ENCODE measurements at places on chromosomes 7 and 10.

- peak; percentile 69 for DNase-seq
Measured at GRCh38 chr10:128069351-128070051, 56.7 kb downstream of the MKI67 start.

GRCh38 chr10:120505866-120506265 lies 48.8 kb downstream of the PLPP4 start:
- DNase-seq = no peak

- DNase-seq = no peak
Measured at GRCh38 chr10:34127676-34128075, 687.4 kb downstream of the PARD3 start.

- DNase-seq = no peak
Measured at GRCh38 chr10:59388671-59388976, 26.3 kb upstream of the FAM13C start.

- DNase-seq = no peak
Measured at GRCh38 chr10:92593619-92594588, 974 bp downstream of the KIF11 start.

DNA sequence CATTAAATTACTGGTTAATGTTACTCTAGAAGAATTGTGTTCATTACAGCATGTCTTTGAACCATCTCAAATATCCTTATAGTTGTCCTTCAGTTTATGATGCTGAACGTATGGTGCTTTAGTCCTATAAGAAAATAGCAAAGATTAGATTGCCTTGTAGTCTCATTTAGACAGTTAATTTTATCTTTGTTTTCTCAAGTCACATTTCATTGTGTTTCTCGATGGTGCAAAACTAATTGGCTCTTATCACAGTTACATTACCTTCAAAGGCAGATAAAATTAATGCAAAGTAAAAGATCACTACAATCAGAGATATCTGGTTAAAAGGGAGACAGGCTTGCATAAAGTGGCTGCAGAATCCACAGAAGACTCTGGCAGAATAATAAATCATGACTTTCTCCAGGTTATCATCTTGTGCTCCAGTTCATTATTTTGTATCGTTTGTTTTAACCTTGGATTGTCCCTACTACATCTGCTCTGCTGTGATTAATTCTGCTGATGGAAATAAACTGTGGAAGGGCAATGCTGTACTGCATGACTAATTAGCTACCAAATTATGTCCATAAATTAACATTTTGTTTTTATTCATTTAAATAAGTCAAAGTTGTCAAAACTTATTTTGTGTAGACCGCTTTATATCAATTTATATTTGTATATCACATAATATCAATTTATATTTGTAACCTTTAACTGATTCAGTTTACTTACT lies 24.2 kb downstream of the PRPS1L1 start:
- no peak for DNase-seq

DNA sequence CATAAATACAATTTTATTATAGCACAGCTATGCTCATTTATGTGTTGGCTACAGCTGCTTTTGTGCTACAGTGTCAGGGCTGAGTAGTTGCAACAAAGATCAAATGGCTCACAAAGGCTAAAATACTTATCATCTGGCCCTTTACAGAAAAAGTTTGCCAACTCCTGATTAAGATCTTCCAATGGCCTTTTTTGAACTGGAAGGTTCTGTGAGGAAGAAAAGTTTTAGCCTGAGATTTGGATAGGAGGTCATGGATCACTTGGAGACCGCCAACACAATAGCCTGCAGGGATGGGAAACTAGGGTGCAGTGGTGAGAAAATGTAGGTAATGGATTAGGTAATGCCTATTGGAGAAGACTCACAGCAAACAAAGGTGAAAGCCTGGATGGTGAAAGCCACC lies 169.8 kb downstream of the NOC3L start:
- no peak for DNase-seq

DNA sequence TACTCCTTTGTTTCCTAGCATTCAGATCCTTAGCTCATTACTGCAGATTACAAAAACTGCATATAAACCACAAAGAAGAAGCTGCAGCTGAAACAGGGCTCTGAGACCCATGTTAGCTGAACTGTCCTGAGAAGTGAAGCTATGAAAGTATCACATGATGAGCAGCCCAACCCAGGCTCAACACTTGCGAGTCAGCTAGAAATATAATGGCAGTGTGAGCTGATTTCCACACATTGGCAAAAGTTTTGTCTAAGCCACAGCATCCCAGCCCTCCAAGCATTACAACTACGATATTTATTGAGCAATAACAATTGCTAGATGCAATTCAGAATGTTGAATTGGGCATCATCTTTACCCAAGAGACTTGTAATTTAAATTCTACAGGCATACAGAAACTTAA lies 34.5 kb upstream of the SKAP2 start:
- no peak for DNase-seq

DNA sequence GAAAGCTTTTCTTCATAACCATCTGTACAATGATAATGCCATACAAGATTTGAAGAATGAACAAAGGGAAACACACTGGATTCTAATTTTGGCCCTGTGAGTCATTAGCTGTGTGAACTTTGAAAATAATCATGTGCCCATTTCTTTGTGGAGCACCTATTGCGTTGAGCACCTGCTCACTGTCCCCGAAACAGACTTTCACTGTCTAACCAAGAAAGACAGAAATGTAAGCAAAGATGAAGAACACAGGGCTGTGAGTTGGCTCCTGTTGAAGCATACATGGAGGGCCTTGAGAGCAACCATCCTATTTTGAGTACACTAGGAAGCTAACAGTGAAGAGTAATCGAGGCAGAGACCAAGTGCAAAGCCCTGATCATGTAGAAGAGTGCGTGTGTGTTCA lies 118.4 kb upstream of the SLC25A13 start:
- no peak for DNase-seq

- no peak for DNase-seq
Measured at GRCh38 chr10:52779541-52780390, 7.2 kb upstream of the MBL2 start.

DNA sequence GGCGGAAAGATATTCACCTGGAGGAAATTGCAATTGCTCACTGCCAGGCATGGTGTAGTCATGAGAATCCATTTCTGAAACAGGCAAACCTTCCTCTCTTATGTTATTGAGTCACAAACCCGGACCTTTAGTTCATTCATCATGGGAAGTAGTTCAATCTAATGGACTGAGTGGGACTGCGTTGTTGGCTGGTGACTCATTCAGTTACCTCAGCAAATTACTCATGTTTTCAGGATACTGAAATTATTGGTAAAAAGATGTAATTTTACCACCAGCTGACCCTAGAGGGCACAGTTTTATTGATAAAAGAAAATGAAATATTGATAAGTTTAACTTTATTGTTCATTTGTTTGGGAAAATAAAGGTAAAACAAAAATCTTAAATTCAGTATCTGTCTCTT lies 1194.4 kb upstream of the SORCS1 start:
- no peak for DNase-seq

GRCh38 chr7:123692471-123692877 lies 36.8 kb downstream of the LMOD2 start:
- DNase-seq = no peak

GRCh38 chr10:11005725-11006427 lies 11.8 kb upstream of the CELF2 start:
- DNase-seq = no peak

DNA sequence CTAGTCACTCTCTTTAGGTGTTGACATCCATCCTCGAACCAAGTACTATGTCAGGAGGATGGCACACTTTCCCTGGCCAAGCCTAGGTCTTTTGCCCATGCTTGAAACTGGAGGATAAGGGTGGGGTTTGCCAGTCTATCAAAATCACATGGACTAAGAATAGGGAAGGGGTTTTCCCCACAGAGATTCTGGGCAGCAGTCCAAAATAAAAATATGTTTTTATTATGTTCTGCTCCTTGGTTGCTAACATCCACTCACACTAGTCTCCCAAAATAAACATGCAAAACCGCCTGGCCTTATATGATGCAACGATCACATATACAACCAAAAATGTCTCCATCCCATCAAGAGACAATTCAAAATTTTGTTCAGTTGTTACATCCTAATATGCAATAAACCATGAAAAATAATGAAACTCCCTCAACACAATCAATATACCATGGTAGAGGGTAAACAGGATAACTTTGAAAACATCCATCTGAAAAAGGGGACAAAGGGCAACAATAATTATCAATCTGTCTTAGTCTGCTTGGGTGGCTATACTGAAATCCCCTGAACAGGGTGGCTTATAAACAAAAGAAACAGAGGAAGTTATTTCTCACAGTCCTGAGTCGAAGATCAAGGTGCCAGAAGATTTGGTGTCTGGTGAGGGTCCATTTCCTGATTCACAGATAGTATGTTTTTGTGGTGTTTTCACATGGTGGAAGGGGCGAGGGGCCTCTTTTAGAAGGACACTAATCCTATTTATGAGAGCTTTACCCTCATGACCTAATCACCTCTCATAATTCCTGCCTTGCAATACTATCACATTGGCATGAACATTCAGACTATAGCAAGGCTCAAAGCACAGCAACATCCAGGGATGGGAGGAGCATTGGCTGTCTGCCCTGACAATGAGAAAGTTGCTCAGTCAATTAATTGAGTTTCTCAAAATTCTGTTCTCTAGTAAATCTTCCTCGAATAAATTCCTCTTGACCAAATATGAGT lies 159.3 kb downstream of the ETV1 start:
- DNase-seq = no peak

- no peak for DNase-seq
Measured at GRCh38 chr10:100744136-100744986, 1.0 kb upstream of the PAX2 start.

DNA sequence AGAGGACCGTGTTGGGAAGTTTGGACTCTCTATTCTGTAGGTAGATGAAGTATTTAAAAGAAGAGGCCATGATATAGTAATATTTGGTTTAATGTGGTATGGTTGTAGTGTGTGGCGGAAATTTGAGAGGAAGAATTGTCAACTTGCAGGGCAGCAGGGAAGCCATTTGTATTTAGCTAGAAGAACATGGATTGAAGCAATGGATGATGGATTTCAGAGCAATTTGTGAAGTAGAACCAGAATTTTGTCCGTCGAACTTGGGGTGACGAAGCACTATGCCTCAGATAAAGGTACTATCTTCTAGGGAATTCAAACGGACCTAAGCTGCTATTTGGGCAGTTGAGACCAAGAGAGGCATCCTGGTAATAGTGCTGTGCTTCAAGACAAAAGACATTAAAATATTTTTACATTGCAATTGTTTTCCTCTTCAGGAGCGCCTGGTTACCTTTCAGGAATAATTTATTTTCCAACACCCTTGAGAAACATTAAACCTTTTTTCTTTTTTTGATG lies 615 bp upstream of the WBP1L start:
- DNase-seq = no peak

DNA sequence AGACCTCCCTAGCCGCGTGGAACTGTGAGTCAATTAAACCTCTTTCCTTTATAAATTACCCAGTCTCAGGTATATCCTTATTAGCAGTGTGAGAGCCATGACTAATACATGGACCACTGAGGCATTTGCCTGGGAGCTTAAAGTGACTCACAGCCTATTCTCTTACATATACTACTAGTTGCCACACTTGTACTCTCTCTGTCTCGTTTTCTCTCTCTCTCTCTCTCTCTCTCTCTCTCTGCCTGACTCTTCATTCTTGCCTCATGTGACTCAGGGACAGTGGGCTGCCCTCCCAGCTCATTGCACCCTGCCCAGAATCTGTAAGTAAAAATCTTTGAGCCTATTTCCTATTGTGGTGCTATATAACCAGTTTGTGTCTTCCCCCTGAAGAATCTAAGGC lies 238.5 kb upstream of the MAGI2 start:
- DNase-seq = no peak

- DNase-seq = peak; percentile 56
Measured at GRCh38 chr10:103696411-103697145, 158.8 kb downstream of the SH3PXD2A start.

DNA sequence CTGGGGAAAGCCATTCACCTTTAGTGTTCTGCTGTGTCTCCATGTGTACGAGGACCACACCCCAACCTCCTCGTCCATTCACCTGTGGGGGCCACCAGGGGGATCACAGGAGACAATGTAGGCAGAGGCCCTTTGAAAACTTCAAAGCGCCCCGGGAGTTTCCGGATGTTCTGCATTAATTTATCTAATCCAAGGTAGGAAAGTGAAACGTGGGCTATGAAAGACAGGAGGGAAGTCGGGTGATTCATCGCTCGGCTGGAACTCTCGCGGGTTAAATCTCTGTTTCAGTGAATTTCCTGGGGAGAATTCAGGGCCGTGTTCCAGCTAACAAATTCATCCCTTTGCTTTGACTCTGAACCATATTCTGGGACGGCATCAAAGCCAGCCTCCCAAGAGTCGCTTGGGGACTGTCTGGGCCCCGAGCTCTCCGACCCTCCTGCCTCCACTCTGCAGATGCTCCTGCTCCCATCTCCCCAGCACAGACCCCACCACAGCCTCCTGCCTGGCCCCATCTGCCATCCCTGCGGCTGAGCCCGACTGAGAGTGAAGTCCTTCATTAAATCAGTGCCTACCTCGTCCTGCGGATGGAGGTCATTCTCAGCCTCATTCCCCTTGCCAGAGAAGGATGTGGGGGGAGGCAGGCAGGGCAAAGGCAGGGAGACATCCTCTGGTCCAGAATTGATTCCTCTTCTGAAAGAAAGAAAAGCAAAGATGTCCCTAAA lies 114.1 kb upstream of the CARD11 start:
- no peak for DNase-seq

DNA sequence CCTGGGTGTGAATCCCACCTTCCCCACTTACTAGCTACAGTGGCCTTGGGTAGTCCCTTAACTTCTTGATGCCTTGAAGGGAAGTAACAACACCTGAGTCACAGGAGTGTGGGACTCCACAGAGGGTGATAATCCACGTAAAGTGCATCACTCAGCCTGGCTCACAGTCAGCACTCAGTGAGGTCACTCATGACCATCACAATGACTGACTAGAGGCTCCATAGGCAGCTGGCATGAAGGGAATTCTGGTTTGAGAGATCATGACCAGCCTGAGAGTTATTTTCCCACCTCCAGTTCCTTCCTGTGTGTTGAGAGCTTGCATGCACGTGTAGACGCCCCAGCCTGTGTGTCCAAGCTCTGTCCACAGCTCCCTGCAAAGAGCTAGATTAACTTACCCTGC lies 34.8 kb downstream of the NEUROG3 start:
- no peak for DNase-seq

DNA sequence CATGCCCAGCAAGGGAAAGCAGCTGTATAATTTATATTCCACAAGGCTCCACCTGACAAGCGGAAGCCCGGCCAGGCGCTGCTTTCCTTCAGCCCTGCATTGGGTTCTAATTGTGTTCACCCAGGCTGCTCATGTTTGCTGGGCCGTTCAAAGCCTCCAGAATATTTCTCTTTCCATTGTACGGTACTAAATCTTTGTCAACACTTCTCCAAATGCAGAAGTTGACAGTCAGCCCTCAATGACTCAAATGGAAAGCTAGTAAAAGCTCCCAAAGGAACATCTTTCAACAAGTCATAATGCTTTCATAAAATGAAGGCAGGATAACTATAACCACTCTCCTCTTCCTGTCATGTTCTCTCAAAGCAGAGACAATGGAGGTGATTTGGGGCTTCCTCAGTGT lies 17.8 kb upstream of the CPXM2 start:
- no peak for DNase-seq
